Right renal cortex interstitium (tissue), 3 donors: ENCODE measurements at places on chromosomes 1 and 21. TPM values are rescaled to one million over a fixed set of nuclear protein-coding genes. Genes with fewer than 3 reads are reported as not detected.

C1orf198 gene
- polyA plus RNA-seq, result 76.1 TPM

USH2A gene
- polyA plus RNA-seq, result 0.22 TPM

AIRE gene
- 0.32 TPM for polyA plus RNA-seq

SIPA1L2 gene
- 29.5 TPM for polyA plus RNA-seq

TAL1 gene
- polyA plus RNA-seq, result 3.9 TPM

CELA3B gene
- not detected for polyA plus RNA-seq

YBX1 gene
- 661 TPM for polyA plus RNA-seq

PLA2G2A gene
- not detected for polyA plus RNA-seq

ADGRB2 gene
- 10.6 TPM for polyA plus RNA-seq

OR2M4 gene
- polyA plus RNA-seq, result 0.03 TPM

TNNI3K gene
- polyA plus RNA-seq, result 1.4 TPM

PTPN22 gene
- polyA plus RNA-seq, result 0.31 TPM
